ENCODE measurements at places on chromosomes 12 and 14. TPM values are rescaled to one million over a fixed set of nuclear protein-coding genes. Genes with fewer than 3 reads are reported as not detected.
A peak's percentile ranks its signal among the peaks of the same experiment; 100 is the strongest.

DNA sequence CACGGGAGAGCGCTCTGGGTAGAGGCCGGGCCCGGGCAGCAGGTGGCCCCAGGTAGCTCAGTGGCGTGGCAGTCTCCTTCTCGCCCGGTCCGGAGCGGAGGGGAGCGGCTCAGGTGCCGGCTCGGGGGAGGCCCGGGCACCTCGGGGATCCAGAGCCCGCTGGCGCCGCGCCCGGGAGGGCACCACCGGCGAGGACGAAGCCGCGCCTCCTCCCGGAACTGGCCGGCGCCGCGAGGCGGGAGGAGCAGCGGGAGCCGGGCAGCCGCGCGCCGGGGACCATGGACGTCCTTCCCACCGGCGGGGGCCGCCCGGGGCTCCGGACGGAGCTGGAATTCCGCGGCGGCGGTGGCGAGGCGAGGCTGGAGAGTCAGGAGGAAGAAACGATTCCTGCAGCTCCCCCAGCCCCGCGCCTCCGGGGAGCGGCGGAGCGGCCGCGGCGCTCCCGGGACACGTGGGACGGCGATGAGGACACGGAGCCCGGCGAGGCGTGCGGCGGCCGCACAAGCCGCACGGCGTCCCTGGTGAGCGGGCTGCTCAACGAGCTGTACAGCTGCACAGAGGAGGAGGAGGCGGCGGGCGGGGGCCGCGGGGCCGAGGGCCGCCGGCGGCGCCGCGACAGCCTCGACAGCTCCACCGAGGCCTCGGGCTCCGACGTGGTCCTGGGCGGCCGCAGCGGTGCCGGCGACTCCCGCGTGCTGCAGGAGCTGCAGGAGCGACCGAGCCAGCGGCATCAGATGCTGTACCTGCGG is 21.5 kb upstream of the GNS start:
- no peak for DNase-seq

DNA sequence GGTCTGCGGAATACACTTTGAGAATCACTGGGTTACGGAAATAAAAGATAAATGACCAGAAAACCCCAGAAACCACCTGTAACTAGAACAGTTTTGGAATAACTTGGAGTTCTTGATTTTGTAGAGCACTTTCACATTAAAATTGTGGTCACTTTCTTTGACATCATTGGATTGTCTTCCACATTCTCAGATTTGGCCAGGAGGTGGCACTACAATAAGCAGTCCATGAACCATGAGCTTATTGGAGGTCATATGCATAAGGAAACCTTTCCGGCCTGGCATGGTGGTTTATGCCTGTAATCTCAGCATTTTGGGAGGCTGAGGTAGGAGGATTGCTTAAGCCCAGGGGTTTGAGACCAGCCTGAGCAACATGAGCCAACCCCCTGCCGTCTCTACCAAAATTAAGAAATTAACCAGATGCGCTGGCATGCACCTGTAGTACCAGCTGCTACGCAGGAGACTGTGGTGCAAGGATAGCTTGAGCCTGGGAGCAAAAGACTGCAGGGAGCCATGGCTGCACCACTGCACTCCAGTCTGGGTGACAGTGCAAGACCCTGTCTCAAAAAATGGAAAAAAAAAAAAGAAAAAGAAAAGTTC is 107.7 kb upstream of the CAND1 start:
- DNase-seq = peak; percentile 1

Gene PPP1R1A
- total RNA-seq = not detected

- no peak for DNase-seq
These were observed 6.7 kb downstream of the ABCD4 start for GRCh38 chr14:74296037-74296467.

- no peak for DNase-seq
These were observed 69.2 kb upstream of the PIK3C2G start for GRCh38 chr12:18192119-18192518.

DNA sequence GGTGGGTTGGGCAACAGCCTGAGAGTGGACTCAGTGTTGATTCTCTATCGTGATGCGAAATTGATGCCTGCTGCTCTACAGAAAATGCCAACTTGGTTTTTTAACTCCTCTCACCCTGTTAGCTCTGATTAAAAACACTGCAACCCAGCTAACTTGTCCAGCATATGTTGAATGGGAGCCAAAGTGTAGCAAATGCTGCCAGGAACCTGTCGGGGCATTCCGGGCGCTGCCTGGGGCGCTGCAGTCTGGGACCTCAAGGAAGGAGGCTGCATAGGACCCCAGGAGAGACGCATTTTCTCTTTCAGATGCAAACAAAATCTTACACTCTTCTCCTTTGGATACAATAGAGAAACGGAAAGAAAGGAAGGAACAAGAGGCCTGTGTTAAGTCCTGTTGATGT is 3.9 kb downstream of the B3GNT4 start:
- DNase-seq = no peak

- no peak for DNase-seq
These were observed 23.3 kb downstream of the PAX9 start for GRCh38 chr14:36684946-36685345.

DNA sequence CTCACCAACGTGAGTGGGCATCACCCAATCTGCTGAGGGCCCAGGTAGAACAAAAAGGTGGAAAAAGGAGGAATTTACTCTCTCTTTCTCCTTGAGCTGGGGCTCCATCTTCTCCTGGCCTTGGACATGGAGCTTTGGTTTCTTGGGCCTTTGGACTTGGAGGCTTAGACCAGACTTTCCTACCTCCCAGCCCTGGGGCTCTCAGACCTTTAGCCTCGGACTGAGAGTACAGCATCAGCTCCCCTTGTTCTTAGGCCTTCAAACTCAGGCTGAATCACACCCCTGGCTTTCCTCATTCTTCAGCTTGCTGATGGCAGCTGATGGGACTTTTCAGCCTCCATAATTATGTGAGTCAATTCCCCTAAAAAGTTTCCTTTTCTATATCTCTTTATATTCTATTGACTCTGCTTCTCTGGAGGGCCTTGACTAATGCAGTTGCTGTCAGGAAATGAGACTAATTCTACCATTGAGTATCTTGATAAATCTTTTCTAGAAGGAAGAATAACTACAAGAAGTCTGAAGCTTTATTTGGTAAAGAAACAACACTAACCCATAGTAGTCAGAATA is 15.9 kb upstream of the CLEC4E start:
- no peak for DNase-seq

GRCh38 chr12:132619386-132620112 is 973 bp downstream of the P2RX2 start:
- no peak for DNase-seq

Gene POLE2
- total RNA-seq = 18.2 TPM

DNA sequence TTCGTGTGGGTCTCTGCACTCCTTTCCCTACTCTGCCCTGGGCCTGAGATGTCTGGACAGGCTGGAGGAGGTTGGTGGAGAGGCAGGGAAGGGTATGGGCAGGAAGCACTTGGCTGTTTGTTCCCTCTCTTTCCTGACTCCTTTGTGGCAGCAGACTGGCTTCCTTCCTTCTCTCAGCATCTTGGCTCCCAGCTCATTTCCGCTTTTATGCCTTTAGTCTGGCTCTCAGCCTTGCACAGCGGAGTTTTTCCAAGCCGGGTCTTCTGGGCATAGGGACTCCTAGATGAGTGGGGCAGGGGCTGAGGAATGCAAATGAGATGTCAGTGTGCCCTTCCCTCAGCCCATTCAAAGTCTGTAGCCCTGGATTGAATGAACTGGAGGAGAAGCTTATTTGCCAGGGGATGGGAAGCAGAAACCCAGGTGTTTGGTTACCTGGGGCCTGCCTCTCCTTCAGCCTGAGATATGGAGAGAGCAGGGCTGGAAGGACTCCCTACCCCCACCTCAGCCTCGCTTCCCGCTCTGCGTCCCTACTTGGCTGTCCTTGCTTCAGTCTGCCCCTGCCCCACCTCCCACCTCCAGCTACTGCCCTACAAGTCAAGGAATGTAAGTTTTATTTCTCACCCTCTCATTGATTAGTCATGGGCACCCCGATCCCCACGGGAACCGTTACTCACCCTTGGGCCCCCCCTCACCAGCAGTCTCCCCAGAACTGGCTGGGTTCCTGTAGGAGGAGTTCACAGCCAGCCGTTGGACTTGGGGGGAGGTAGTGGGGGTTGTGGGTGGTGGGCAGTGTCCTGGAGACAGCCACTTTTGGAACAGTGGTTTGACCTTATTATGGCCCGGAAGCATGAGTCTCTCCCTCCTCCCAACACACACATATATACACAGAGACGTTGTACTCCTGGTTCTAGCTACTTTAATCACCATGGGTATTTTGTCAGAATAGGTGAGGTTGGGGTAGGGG is 9.3 kb upstream of the ITGA5 start:
- DNase-seq = peak; percentile 93

DNA sequence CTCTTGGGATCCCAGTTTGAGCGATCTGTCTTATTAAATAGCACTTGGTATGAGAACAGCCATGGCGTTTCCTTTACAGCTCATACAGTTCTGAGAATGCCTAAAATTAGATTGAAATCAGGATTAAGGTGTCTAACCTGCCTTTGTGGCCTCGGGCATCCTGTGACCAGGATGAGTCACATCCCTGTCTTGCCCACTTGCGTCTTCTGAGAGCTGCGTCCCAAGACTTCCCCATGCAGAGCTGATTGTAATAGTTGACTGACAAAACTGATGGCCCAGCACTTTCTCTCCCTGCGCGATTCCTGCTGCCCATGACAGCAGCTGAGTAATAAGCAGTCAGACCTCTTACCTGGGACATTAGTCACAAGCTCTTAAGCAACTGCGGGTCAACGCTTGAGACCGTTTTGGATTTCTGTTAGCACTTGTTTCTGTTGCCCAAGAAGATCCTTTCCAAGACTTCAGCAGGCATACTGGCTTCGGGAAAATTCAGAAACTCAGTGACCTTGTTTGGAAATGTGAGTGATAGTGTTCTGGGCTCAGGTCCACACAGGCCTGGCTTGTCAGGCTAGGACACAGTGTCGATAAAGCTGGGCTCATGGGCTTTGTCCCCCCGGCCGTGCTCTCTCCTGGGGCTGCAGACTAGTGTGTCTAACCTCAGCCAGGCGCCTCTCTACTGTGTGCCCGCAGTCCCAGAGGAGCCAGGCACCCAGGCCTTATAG is 169.9 kb upstream of the HIF1A start:
- DNase-seq = no peak

GRCh38 chr12:11824736-11825135 is 175.3 kb downstream of the ETV6 start:
- no peak for DNase-seq

DNA sequence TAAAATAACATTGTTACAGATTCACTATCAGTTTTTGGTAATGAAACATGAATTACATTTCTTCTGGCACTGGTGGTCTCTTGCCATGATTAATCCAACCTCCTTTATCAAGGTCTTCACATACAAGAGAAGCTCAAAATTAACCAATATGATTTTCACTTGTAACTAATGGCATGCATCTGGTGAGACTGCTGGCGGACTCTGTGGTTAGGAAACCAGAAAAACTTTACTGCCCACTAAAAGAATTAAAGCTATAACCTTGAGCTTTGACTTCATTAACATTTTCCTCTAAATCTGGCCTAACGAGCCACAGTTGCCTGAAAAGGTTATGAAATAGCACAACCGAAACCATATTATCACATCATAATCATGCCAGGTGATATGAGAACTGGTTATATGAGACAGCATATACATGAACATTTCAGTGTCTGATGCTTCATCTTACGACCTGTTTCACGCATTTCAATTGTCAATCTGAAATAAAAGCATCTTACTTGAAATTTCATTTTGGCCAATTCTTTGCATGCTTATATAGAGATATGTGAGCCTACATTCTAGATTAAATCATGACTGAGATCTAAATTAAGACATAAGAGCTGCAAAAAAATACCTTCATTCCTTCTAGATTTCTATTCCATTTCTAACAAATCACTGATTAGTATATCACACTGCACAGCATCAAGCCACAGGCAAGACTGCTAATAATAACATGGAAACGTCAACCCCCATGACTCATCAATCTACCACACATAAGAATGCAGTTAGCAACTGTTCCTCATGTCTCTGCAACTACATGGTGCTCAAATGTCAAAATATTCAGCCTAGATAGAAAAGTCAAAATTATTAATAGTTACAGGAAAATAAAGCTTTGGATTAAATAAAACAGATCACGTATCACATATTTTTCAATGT is 89.3 kb downstream of the OSBPL8 start:
- DNase-seq = peak; percentile 35

Gene ALG10B
- 8.7 TPM for total RNA-seq

Gene ESPL1
- 14.6 TPM for total RNA-seq

DNA sequence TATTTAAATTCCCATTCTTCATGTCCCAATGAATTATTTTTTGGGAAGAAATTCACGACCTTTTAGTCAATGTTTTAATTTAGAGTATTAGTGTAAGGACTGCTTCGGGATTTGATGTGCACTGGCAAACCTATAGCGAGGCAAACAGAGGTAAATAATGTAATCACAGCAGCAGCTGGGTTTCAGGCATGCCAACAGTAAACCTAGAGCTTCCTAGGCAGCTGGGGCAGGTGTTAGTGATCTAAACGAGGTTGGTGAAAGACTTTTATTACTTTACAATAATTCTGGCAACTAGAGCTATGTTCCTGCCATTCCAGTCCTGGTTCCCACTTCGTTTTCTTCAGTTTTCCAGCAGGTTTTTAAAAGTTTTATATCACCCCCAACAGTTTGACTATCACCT is 1036.4 kb upstream of the FOXG1 start:
- no peak for DNase-seq

Gene FOXJ2
- 4.2 TPM for total RNA-seq

Gene DPY19L2
- total RNA-seq = 0.20 TPM

Gene KRT2
- not detected for total RNA-seq

- no peak for DNase-seq
These were observed 439.4 kb upstream of the DCN start for GRCh38 chr12:91622037-91622436.

DNA sequence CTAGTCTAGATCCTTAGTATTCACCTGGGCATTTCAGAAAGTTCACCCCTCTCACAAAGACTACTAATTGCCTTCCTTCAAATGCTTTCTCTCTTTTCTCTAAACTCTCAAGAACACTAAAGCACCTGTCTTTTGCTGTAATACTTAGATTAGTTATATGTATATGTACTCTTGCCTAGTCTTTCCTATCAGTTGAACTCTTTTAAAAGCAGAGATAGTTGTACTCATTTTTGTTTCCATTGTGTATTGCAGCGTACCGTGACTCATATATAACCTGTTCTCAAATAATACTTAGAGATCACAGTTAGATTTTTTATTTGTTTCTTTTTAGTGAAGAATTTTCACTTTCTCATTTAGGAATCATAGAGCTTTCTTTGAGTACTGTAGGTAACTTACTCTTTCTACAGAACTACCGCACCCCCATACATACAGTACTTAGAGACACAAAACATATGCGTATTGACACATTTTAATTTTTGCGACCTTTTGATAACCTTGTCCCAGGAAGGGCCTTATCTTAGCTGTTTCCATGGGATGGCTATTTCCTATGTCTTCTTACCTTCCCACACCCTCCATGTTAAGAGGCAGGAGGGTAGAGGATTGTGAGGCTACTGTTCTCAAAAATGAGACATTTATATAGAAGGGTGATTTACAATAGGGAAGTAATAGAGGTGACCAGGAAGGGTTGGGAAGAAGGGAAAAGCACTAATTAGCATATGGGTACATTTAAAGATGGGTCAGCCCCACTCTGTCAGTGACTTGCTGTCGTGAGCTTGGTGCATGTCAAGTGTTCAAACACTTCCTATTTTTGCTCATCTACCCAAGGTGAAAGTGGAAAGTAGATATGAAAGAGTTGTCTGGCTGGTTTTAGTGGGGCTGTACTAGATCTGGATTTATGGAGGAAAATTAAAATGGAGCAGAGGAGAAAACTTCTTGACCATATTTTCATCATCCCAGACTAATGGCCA is 74.3 kb downstream of the PLEKHA5 start:
- DNase-seq = no peak

- peak; percentile 20 for DNase-seq
These were observed 200.5 kb upstream of the PRICKLE1 start for GRCh38 chr12:42789808-42790760.

Gene FAM186B
- 0.13 TPM for total RNA-seq

GRCh38 chr12:11307143-11307542 is 3.1 kb downstream of the PRB4 start:
- DNase-seq = no peak

Gene TEX52
- total RNA-seq = not detected

Gene GYS2
- not detected for total RNA-seq

Measured in pulmonary artery endothelial cell (primary cell).